Activated CD8-positive, alpha-beta memory T cell treated with anti-CD3 and anti-CD28 coated beads, Interleukin-2, amount 50 U/mL, for 4 hours (primary cell): ENCODE measurements at places on chromosomes 7 and 10.
A peak's percentile ranks its signal among the peaks of the same experiment; 100 is the strongest.

GRCh38 chr10:49579621-49580020 lies 30.5 kb upstream of the SLC18A3 start:
- no peak for DNase-seq

DNA sequence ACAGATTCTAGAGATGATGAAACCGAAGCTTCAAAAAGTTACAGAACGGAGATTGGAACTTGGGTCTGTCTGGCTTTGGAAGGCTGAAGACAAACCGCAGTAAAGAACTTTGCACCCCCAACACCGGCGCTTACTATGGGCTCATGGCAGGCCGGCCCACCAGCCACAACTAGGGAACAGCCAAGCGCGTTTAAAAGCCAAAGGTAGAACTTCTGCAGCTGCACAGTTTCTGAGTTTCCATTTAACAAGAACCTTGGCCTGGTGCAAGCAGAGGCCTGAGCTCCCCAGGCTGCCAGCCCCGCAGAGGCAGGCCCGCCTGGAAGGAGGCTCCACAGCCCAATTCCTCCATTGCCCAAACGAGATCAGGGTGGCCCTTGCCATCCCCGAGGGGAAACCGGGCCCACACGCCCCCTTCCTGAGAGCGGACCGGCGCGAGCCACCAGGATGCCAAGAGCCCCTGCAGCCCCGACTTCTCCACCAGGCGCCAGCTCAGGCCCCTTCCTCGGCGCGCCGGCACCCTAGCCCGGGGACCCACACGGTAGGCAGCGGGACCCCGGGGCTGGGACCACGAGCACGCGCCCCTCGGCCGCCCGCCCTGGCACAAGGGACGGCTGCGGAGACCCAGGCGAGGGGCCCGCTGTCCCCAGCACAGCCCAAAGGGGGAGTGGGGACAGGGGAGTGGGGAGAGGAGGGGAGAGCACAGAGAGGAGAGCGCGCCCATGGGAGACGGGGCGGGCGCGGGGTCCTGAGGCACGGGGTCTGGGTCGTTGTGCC lies 566 bp downstream of the MAD1L1 start:
- no peak for DNase-seq

DNA sequence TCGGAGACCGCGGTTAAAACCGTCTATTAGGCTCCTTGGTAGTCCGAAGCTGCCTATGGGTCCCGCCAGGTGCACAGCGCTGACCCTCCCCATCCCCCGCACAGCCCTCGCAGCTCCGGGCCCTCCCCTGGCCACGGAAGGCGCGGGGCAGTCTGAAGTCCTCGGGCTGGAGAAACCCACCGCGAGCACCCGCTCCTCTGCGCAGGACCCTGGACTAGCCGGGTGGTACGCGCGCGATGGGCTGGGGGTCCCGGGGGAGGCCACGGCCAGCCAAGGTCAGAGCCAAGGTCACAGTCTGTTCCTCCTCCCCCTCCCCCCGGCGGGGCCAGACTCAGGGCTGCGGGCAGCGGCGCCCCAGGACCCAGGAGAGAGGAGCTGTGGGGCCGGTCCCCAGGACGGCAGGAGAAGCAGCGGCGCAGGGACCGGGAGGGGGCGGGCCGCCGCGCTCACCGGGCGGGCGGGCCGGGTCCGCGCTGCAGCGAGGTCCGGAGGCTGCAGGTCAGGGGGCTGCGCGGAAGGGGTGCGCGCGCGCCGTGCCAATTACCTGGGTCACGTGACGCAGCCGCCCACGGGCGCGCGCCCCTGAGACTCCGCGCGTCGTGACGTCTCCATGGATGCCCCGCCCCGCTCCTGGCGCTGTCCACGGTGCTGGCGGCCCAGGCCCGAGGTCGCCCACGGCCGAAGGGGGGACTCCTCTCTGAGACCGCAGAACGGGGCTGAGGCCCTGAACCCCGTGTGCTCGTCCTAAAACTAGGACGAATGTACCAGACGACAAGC lies at the start of gene OGDHL:
OGDHL (minus strand) TSS at position 535 of the 777 bp plus-strand sequence. CDS start 3,731 bp downstream, outside the sequence.
- peak; percentile 35 for DNase-seq

DNA sequence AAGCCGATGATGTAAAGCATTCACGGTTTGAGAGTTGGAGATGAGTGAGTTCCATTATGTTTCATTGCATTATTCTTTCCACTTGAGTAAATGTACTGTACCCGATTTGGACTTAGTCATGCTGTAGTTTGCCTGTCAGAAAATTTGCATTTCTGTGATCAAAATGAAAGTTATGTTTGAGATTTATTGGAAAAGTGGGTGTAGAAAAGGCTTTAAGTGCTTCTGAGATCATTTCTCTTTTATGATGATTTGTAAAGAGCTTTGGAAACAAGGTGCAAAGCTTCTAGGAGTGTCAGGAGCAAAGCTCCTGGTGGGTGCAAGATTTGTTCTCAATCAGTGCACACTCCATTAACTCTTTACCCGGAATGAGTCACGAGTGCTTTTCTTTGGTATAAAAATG lies 204.1 kb upstream of the POM121L12 start:
- no peak for DNase-seq
